ENCODE measurements at places on chromosomes 5 and 9.

DNA sequence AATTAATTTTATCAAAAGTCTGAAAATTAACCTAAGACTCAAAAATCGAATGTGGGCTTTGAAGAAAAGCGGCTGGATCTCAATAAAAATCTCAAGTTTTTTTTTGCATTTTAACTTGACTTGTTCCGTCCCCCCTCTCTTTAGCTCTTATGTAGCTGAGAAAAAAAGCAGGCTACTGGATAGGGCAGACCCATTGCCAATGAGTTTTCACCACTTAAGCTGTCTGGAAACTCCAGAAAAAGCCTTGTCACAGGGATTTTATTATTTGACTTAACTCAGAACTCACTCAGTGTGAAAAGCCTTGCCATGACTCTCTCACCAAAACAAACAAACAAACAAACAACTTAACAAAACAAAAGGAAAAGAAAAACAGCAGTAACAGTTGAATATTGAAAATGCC lies 247.4 kb downstream of the CDH9 start:
- no peak for DNase-seq

- DNase-seq: no peak
Measured at GRCh38 chr9:126058011-126058531, 268.6 kb upstream of the MVB12B start.

- peak; percentile 75 for DNase-seq
Measured at GRCh38 chr9:73116031-73116430, 35.6 kb upstream of the ANXA1 start.

- DNase-seq: peak; percentile 23
Measured at GRCh38 chr5:67934976-67935375, 280.6 kb upstream of the PIK3R1 start.

DNA sequence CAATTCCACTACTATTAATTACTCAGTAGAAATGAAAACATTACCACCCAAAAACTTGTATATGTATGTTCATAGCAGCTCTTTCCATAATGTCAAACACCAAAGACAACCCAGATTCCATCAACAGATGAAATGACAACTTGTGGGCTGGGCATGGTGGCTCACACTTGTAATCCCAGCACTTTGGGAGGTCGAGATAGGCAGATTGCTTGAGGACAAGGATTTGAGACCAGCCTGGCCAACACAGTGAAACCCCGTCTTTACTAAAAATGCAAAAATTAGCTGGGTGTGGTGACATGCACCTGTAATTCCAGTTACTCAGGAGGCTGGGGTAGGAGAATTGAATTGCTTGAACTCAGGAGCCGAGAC lies 11.5 kb downstream of the UIMC1 start:
- DNase-seq: no peak

- peak; percentile 41 for DNase-seq
Measured at GRCh38 chr5:171989276-171989675, 17.2 kb downstream of the FBXW11 start.

DNA sequence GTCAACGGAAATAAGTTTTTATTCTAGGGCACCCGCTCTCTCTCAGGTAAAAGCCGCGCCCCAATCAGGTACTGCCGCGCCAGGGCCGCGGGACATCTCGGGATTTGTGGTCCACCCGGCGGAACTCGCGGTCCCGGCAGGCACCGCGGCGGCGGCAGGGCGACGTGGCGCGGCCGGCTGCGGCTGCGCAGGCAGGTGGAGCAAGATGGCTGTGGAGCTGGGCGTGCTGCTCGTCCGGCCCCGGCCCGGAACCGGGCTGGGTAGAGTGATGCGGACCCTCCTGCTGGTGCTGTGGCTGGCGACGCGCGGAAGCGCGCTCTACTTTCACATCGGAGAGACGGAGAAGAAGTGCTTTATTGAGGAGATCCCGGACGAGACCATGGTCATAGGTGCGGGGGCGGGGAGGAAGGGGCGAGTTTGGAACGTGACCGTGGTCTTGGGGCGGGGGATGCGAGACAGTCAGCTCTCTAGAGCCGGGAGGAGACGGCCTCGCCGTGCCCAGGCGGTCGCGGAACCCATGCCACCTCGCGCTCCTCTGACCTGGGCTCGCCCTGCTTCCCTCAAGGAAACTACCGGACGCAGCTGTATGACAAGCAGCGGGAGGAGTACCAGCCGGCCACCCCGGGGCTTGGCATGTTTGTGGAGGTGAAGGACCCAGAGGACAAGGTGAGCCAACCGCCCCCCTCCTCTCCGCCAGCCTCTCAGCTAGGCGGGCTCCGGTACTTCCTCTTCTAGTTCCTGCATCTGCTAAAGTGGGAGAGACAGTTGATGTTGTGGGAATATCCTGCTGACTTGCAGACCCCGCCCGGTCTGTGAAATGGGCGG lies at the start of gene TMED9:
TMED9 (plus strand) TSS at position 194 of the 825 bp plus-strand sequence; CDS start at position 206, 12 bp downstream.
- peak; percentile 83 for DNase-seq

DNA sequence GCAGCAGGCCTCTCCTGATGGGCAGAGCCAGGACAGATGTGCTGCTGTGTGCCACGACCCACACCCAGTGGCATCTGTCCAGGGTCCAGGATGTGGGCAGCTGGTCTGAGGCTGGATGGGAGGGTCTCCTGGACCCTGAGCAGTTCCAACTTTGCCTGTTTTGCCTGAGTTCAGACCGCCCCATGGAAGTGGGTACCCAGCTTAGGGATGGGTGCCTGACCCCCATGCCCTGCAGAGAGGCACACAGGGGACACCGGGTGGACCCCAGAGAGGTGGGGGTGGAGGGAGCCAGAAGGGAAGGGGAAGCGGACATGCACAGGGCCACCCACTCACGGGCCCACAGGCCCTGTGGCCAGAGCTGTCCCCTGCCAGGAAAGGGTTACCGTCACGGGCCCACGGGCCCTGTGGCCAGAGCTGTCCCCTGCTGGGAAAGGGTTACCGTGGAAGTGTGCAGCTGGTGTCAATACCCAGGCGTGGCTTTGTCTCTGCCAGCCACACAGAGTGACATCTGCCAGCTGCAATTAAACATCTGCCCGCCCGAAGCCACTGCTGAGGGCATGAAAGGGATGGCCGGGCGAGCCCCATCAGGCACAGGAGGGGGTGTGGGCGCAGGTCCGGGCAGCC lies 50.0 kb downstream of the NACC2 start:
- no peak for DNase-seq
